ENCODE measurements at places on chromosomes 3 and 15. TPM values are rescaled to one million over a fixed set of nuclear protein-coding genes. Genes with fewer than 3 reads are reported as not detected.

C2CD4A gene
- 0.66 TPM for total RNA-seq

IL5RA gene
- total RNA-seq: 0.85 TPM

CADPS gene
- 2.3 TPM for total RNA-seq

ACP3 gene
- total RNA-seq: 2.8 TPM

CGGBP1 gene
- 64.8 TPM for total RNA-seq

CAMKV gene
- total RNA-seq: 0.14 TPM

GRCh38 chr15:29756358-29757267 is 65.7 kb downstream of the TJP1 start:
- H3K4me1 ChIP-seq: no peaks in the 10 kb centered on the region
- H3K36me3 ChIP-seq: no peaks in the 10 kb centered on the region
- DNase-seq: no peak
- no peak overlapping the region for H3K4me3 ChIP-seq

GRCh38 chr3:131714585-131715220 is 211.9 kb upstream of the MRPL3 start:
- no peaks in the 10 kb centered on the region for H3K27me3 ChIP-seq
- H3K36me3 ChIP-seq: no peaks in the 10 kb centered on the region
- no peak overlapping the region for H3K27ac ChIP-seq
- no peaks in the 10 kb centered on the region for H3K4me1 ChIP-seq
- H3K4me3 ChIP-seq: no peak overlapping the region

GRCh38 chr3:46725621-46726314 is 8.1 kb upstream of the PRSS50 start:
- no peaks in the 10 kb centered on the region for H3K36me3 ChIP-seq
- no peaks in the 10 kb centered on the region for H3K4me1 ChIP-seq
- no peak overlapping the region for H3K27ac ChIP-seq
- H3K27me3 ChIP-seq: no peaks in the 10 kb centered on the region
- no peak overlapping the region for H3K4me3 ChIP-seq

DNA sequence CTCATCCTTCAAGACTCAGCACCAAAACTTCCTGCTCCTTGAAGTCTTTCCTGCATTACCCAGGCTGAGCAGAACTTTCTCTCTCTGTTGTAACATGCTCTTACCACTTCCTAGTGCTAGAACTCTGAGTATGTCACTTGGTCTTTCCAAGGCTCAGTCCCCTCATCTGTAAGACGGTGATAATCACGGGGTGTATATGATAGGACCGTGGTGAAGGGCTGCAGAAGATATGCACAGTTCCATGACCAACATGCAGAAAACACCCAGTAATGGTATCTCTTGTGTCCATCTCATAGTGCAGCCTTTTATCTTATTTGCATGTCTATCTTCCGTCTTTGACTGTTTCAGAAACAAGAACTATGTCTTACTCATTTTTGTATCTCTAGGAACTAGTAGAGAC is 154.5 kb downstream of the ZNF621 start:
- H3K36me3 ChIP-seq: no peaks in the 10 kb centered on the region
- no peak for DNase-seq
- H3K27ac ChIP-seq: no peak overlapping the region
- H3K4me1 ChIP-seq: no peaks in the 10 kb centered on the region

- peaks cover 36% of the 10 kb centered on the region for H3K36me3 ChIP-seq
- no peak for DNase-seq
Observed at GRCh38 chr3:47113669-47114365, 50.1 kb downstream of the SETD2 start.

DNA sequence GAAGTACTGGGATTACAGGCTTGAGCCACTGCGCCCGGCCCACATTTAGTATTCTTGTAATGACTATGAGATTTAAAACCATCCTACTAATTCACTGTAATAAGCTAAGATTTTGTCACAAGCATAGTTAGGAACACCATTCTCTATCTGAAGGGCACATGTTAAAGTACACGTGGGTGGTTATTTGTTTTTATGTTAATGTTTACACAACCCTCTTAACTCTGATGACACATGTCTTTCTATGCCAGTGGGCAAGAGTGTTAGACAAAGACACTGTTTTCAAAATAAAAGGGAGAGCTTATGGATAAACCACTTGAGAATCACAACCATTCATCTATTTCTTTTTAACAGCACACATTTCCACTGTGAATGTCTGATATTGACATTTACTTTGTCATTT is 537.6 kb upstream of the IL12A start:
- DNase-seq: no peak
- H3K36me3 ChIP-seq: no peaks in the 10 kb centered on the region
- H3K4me1 ChIP-seq: no peaks in the 10 kb centered on the region
- H3K27me3 ChIP-seq: no peaks in the 10 kb centered on the region
- H3K4me3 ChIP-seq: no peak overlapping the region

DNA sequence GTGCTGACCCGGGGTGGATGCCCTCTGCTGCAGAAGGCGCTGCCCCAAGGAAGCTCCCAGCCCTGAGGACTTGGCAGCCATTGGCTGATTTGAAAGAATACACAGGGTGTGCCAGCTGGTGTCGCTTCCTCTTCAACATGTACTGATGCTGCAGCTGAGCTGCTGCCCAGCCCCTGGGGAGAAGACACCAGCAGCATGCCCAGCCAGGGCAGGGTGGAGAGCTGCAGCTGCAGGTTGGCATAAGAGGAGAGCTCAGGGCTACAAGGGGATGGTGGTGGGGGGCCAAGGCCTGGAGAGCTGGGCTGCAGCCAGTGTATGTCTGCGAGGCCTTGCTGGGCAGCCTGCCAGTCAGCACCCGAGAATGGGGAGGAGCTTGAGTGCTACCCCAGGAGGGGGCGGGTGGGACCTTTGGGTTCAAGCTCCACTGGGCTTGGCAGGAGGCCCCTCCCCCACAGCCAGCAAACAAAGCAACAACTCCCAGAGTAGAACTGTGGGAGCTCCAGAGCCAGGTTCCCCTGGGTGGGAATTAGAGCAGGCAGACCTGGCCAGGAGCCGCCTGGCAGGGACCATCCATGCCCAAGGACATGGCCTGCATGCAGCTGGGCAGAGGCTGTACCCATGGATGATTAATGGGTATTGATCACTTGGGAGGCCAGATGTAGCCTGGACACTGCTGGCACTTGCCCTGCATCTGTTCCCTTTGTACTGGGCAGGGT is 9.2 kb upstream of the SEMA4B start:
- DNase-seq: peak; percentile 70
- H3K4me1 ChIP-seq: peaks cover 37% of the 10 kb centered on the region
- H3K27me3 ChIP-seq: no peaks in the 10 kb centered on the region
- H3K27ac ChIP-seq: peak overlapping the region; percentile 93

DNA sequence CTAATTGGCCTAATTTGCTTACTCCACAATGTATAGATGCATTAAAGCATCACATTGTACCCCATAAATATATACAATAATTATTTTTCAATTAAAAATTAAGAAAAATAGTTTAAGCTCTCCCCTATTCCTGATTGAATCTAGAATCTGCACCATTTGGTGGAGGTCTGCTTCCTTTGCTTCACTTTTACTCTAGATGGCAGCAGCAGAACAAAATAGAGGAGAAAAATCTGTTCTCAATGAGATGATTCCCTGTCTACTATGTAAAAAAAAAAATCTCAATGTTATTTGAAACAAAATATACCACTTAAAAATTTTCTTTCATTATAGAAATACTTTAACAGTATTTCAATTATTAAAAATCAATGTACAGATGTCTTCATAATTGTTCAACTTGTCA is 109.6 kb upstream of the FXR1 start:
- H3K36me3 ChIP-seq: no peaks in the 10 kb centered on the region
- no peaks in the 10 kb centered on the region for H3K4me1 ChIP-seq
- H3K4me3 ChIP-seq: no peak overlapping the region
- no peak overlapping the region for H3K27ac ChIP-seq
- no peak for DNase-seq

DNA sequence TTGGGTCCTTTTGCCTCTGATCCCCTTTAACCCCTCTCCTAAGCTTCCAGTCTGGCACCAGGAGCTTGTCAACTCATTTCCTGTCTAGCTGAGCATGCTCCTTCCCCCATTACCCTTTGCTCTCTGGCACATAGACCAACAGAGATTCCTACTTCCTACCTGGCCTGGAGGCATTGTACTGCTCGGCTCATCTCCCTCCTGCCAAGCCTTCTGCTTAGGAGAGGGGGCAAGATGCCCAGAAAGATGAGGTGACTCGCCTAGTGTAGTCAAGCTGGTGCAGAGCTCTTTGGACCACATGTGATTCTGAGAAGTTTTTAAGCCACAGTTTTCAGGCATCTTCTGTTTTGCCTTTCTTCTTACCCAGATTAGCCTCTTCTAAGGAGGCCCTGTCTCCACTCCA is 95.4 kb downstream of the ZNF621 start:
- peaks cover 5% of the 10 kb centered on the region for H3K4me1 ChIP-seq
- no peaks in the 10 kb centered on the region for H3K36me3 ChIP-seq
- no peak overlapping the region for H3K4me3 ChIP-seq
- peaks cover 4% of the 10 kb centered on the region for H3K27me3 ChIP-seq
- H3K27ac ChIP-seq: no peak overlapping the region
- DNase-seq: no peak

DNA sequence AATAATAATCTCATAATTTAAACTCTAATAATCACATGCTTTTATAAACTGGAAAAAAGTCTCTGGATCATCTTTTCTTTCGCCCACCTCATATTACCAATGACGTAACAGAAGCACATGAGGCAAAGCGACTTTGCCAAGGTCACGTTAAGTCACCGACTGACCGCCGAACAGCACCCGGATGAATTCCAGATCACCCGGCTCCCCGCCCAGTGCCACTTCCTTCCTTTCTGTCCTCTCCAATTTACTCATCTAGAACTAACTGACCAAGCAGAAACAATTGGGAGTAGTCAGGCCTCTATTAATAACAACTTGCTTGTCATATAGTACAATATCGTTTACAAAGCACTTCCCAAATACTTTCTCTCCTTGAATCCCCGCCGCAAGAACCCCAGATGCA is 21.1 kb downstream of the FGF12 start:
- H3K27me3 ChIP-seq: no peaks in the 10 kb centered on the region
- H3K4me1 ChIP-seq: no peaks in the 10 kb centered on the region
- no peak for DNase-seq
- no peak overlapping the region for H3K4me3 ChIP-seq
- no peak overlapping the region for H3K27ac ChIP-seq

- no peaks in the 10 kb centered on the region for H3K36me3 ChIP-seq
- no peak overlapping the region for H3K27ac ChIP-seq
- H3K4me1 ChIP-seq: no peaks in the 10 kb centered on the region
- no peaks in the 10 kb centered on the region for H3K27me3 ChIP-seq
- DNase-seq: no peak
- no peak overlapping the region for H3K4me3 ChIP-seq
Observed at GRCh38 chr3:54079314-54079713, 43.0 kb upstream of the CACNA2D3 start.

GRCh38 chr3:185164428-185165217 is 11.8 kb upstream of the C3orf70 start:
- H3K27me3 ChIP-seq: no peaks in the 10 kb centered on the region
- DNase-seq: no peak
- H3K4me3 ChIP-seq: no peak overlapping the region

DNA sequence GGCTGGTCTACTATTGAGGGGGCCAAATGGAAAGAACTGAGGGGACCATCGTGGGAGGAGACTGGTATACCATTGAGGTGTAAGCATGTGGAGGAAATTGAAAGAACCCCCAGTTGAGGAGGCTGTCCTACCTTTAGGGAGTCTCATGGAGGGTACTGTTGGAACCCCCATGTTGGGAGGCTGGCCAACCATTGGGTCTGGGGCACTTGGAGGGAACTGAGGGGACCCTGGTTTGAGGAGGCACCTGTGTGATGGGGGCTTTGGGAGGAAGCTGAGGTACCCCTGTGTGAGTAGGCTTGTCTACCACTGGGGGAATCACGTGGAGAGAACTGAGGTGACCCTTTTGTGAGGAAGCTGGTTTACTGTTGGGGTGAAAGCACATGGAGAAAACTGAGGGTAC is 157.5 kb downstream of the FBLN2 start:
- DNase-seq: no peak
- no peaks in the 10 kb centered on the region for H3K4me1 ChIP-seq
- H3K27ac ChIP-seq: no peak overlapping the region
- no peak overlapping the region for H3K4me3 ChIP-seq

DNA sequence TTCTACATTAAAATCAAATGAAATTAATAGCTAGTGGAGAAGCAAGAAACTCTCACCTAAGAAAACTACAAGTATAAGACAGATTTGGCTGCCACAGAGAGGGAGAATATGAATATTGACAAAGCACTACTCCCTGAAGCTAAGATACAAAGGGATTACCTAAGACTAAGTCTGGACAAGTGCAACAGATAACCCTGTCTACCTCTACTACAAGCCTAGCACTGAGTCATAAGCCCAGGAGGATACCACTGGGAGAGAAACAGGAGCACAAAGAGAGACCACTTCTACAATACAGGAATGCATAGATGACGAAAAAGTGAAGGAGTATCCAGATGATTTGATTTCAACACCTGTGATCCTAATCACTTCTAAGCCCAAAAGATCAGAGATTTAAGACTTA is 10.4 kb downstream of the ATP13A4 start:
- no peaks in the 10 kb centered on the region for H3K4me1 ChIP-seq
- no peak overlapping the region for H3K4me3 ChIP-seq
- no peaks in the 10 kb centered on the region for H3K27me3 ChIP-seq
- no peak for DNase-seq

GRCh38 chr3:129535075-129535474 is 6.6 kb downstream of the RHO start:
- no peaks in the 10 kb centered on the region for H3K36me3 ChIP-seq
- H3K27ac ChIP-seq: no peak overlapping the region
- H3K4me3 ChIP-seq: no peak overlapping the region

DNA sequence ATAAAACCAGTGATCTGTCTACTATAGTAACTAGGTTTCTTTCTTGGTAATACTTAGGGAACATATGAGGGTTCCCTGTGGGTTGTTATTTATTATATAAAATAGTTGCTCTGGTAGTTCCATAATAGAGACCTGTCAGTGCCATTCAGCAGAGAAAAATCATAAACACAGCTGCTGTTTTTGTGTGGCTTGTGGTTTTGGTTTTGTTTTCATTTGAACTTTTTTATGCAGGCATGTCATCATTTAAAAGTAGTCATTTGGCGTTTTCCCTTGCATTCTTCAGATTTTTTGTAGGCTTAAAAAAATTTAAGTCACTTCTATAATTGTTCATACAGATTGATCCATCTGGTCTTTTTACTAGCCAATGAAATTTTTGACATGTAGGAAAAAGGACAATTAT is 47.9 kb downstream of the PIK3CA start:
- H3K4me3 ChIP-seq: no peak overlapping the region
- H3K27ac ChIP-seq: no peak overlapping the region
- H3K36me3 ChIP-seq: no peaks in the 10 kb centered on the region
- H3K27me3 ChIP-seq: no peaks in the 10 kb centered on the region
- DNase-seq: no peak

DNA sequence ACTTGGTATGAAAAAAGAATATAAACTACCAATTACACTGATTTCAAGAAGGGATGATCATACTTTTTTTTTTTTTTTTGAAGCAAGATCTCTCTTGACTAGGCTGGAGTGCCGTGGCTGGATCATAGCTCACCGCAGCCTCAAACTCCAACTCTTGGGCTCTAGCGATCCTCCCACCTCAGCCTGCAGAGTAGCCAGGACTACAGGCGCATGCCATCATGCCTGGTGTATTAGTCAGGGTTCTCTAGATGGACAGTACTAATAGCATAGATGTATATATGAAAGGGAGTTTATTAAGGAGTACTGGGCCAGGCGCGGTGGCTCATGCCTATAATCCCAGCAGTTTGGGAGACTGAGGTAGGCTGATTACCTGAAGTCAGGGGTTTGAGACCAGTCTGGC is 11.5 kb upstream of the SEC11A start:
- H3K4me3 ChIP-seq: no peak overlapping the region
- H3K27me3 ChIP-seq: no peaks in the 10 kb centered on the region
- peaks cover 10% of the 10 kb centered on the region for H3K4me1 ChIP-seq
- H3K36me3 ChIP-seq: no peaks in the 10 kb centered on the region

- no peak overlapping the region for H3K27ac ChIP-seq
- DNase-seq: peak; percentile 38
- no peaks in the 10 kb centered on the region for H3K4me1 ChIP-seq
- no peaks in the 10 kb centered on the region for H3K27me3 ChIP-seq
Observed at GRCh38 chr3:195774917-195775316, 36.8 kb downstream of the MUC4 start.

All from thymus (tissue), 14 donors.